ENCODE measurements at places on chromosomes 16 and 17.

- no peak for DNase-seq
Observed at GRCh38 chr17:82600731-82601446, 47.4 kb downstream of the WDR45B start.

- DNase-seq, result no peak
Observed at GRCh38 chr16:25064937-25065336, 46.6 kb upstream of the LCMT1 start.

DNA sequence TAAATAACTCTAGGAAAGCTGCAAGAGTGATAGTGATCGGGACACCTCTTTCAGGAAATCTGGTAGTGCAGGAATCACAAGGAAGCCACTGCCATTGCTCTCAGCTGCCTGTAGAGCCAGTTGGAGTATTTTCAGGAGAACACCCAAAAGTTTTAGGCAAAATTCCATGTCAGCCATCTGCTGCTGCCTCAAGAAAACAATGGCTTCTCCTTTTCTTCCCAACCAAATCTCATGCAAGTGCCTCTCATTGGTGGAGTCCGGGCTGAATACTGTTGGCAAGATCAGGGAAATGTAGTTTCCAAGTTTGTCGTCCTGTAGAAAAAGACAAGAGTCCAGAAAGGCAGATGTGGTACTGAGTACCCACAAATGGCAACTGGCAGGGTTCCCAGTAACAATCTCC, 54.9 kb upstream of the TANC2 start:
- DNase-seq, result no peak

- no peak for DNase-seq
Observed at GRCh38 chr17:69597898-69598692, 183.6 kb downstream of the MAP2K6 start.

DNA sequence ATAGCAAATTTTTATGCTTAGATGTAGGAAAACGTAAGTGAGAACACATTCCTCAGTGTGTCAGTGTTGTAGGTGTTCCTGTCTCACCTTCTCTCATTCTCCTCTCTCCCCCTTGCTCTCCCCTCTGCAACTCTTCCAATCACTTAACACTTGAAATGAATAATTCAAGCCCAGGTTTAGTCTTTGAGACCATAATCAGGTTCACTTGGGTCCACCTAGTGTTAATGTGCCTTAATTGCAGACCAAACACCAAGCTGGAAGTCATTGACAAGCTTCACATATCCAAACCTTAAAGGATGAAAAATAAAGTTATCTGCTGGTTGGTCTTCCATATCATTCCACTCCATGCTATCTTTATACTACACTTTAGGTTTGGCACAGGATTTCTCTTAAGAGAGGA, 37.0 kb downstream of the STXBP4 start:
- no peak for DNase-seq

DNA sequence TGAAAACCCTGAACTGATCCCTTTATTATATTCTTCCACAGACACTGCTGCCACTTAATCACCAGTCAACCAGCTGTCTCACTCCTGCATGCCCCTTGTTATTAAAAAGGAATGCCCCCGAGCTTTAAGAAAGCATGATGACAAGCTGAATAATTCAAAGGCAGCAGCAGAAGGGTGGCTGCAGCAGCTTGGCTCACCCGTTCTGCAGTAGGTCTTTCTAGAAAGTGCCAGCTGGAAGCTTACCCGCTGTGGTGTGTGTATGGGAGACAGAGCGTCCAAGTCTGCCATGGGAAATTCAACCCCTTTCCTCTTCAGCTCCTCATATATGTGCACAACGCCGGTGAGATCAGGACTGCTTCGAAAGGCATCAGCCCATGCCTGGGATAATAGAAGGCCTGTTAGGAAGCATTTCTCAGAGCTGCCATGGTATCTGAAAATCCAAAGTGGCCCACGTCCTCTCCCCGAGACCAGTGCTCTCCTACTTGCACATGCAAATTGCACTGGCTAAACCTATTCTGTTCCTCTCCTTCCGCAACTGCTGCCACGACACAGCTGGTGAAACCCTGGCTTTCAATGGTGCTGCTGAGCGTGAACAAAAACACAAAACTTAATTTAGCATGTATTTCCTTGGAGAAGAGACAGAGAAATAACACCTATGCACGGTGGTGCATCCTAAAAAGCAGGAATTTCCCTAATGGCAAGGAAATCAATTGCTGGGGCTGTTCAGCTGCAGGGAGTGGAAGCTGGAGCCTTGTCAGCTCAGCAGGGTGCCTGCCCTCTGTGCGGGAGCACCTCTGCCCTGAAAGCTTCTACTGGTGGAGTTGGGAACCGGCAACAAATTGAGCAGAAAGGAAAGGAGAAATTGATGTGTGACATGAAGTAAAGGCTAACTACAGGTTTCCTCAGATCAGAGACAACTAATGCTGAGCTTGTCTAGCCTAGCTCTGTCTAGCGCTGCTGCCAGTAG, 47.9 kb upstream of the SREBF1 start:
- no peak for DNase-seq

DNA sequence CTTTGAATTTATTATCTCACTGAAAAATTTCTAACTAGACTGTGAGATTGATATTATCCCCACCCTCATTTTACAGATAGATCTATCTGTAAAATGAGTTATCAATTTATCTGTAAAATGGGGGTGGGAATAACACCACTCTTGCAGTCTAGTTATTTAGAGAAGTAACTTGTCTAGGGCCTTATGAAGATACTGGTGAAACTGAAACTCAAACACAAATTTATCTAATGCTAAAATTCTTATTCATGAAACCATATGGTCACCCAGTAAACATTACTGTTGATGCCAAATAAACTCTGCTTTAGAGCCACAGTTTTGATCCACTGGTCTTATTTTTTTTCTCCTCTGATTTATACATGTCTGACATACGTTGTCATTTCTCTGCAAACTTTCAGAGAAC, 52.1 kb upstream of the SMIM36 start:
- no peak for DNase-seq

DNA sequence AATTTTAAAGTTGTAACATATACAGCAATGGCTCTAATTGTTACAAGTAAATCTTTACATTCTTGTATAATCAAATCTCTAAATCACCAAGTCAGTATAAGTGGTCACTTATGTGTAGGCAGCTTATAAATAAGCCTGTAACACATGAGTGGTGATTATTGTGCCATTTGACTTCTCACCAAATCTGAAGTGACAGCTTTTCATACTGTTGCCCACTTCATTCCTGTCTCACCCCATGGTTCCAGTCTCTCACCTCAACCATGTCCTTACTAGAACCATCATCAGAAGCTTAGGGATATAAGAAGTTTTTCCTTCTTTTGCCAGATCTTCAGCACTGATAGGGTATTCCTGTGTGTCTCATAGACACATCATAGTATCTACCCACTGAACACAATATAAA, 23.5 kb downstream of the TNRC6A start:
- no peak for DNase-seq

DNA sequence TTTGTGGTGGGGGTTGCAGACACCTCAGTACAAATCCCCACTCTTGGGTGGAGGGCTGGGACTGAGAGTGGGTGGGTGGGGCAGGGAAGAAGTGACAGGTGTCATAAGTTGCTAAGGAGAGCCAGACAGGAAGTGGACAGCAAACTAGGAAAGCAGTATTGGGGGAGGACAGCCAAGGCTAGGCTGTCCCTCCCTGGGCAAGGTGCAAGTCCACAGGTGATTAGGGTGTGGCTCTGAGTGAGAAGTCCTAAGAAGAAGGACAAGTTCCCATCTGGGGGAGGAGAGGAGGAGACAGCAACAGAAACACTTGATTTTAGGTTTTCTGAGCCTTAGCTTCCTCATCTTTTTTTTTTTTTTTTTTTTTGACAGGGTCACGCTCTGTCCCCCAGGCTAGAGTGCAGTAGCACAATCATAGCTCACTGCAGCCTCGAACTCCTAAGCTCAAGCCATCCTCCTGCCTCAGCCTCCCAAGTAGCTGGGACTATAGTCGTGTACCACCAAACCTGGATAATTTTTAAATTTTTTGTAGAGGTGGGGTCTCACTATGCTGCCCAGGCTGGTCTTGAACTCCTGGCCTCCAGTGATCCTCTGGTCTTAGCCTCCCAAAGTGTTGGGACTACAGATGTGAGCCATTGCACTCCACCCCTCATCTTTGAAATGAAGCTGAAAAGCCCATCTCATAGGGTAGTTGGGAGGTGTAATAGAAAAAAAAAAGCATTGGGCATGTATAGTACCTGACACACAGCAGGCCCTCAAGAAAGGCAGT, 2.5 kb downstream of the MAPK3 start:
- no peak for DNase-seq

- no peak for DNase-seq
Observed at GRCh38 chr17:65005858-65006257, 50.7 kb downstream of the GNA13 start.

GRCh38 chr17:4482338-4483011, 16.2 kb upstream of the SPNS2 start:
- no peak for DNase-seq

DNA sequence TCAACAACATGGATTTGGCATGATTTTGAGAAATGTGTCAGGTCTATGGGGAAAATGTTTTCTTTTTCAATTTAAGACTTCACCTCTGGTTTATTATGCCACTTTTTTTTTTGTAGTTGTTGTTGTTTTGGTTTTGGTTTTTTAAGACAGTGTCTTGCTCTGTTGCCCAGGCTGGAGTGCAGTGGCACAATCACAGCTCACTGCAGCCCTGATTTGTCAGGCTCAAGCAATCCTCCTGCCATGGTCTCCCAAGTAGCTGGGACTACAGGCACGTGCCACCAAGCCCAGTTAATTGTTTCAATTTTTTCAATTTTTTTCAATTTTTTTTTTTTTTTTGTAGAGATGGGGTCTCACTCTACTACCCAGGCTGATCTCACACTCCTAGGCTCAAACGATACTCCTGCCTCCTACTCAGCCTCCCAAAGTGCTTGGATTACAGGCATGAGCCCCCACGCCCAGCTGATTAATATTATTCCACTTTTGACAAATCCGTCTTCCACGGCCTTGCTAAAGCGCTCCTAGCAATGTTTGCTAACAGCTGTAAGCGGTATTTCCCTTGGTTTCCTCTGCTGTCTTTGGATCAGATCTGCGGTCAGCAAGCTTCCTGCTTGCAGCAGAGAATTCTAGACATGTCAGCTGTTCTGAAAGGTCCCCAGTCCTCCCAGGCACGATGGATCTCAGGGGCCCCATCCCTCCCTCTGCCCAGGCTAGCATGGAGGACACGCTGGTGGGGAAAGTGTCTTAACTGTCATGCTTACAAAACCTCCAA, 7.0 kb upstream of the MILR1 start:
- DNase-seq, result peak; percentile 37

DNA sequence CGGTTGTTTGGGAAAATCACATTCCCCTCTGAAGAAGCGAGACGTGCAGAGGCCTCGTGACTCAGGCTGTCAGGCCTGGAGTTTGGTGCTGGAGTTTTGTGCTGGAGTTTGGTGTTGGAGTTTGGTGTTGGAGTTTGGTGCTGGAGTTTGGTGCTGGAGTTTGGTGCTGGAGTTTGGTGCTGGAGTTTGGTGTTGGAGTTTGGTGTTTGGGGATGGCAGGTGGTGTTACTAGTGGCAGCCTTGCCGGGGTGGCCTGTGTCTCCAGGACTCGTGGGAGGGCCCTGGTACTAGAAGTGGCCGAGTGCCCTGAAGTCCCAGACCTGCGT, 12.6 kb downstream of the TBC1D24 start:
- no peak for DNase-seq

GRCh38 chr16:22353191-22353919, 21.1 kb downstream of the CDR2 start:
- peak; percentile 44 for DNase-seq

GRCh38 chr16:5005916-5006315, 27.8 kb downstream of the NAGPA start:
- DNase-seq, result no peak

DNA sequence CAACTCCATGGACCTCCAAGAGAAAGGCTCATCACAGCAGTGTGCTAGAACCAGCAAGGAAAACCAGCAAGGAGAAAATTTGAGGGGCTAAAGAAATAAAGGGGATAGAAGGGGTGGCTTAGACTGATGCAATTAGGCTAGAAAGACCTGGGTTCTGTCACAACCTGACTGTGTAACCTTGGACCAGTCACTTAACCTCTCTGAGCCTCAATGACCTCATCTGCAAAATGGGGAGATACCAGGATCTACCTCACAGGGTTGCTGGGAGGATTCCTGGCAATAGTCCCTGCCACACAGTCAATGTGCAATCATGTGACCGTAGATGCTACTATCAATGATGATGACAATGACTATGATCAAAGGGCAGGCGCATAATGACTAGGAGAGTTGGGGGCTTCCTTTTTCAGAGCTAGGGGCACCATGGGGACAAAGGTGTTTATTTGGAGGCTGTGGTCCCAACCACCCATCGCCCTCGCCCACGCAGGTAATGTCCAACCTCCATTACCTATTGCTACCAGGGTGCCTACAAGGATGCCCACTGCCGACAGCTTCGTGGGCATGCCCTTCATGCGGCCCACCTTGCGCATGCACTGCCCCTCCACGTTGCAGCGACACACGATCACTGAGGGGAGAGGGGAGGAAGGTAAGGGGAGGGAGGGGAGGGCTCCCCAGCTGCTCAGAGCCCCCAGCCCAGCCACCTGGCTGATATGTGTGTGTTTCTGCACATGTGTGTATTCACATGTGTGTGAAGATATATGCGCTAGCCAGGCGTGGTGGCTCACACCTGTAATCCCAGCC, 9.7 kb downstream of the CDH16 start:
- DNase-seq, result no peak

DNA sequence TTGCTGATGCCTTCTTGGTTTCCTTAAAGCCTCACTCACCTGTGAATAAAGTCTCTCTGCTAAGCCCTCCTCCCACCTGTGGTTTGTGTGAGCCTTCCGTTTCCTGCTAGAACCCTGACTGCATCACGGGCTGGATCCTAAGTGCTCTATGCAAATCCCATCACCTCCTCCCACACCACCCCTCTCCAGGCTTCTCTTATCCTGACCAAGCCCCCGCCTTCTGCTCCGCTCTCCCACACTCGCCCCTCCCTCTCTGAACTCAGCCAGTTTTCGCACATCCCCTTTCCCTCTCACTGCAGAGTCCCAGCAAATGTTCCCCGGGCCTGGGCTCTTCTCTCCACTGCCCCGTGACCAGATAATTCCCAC, 51.8 kb downstream of the PIMREG start:
- DNase-seq, result no peak

DNA sequence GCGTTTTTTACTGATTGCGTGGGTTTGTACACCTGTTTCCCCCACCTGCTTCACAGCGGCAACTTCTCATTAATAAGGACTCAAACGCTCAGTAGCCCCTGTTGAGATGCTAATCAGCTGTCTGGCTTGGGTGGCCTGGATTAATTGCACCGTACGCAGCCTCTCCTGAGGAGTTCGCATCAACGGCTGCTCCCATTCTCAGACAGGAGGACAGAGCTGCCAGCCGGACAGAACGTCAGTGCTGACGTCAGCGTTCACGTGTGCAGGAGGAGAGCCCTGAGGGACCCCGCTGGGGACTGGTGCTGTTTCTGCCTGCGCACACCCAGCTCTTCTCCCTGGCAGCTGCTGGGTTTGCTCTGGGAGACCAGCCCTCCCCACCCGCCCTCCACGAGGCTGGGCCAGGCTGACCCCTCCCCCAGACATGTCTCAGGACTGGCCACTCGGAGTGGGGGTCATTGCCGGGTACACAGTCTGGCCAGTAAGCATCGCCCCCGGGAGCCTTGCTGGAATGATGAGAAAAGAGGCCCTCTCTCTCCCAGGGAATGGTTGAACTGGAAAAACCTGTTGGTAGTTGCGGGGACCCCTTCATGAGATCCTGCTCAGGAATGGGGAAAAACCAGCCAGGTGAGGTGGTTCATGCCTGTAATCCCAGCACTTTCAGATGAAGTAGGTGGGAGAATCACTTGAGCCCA, 5.7 kb upstream of the BANP start:
- no peak for DNase-seq

- no peak for DNase-seq
Observed at GRCh38 chr16:79159261-79160049, 441.1 kb downstream of the MAF start.

All from T-helper 2 cell treated with Interferon-gamma antibody and Interleukin-4, amounts not matched to agents 5 μg/mL and 100 μg/mL, for 36 hours (primary cell).